ENCODE measurements at places on chromosomes 5 and 9.

- peak; percentile 21 for DNase-seq
Measured at GRCh38 chr9:72305102-72305546, 59.9 kb downstream of the ZFAND5 start.

DNA sequence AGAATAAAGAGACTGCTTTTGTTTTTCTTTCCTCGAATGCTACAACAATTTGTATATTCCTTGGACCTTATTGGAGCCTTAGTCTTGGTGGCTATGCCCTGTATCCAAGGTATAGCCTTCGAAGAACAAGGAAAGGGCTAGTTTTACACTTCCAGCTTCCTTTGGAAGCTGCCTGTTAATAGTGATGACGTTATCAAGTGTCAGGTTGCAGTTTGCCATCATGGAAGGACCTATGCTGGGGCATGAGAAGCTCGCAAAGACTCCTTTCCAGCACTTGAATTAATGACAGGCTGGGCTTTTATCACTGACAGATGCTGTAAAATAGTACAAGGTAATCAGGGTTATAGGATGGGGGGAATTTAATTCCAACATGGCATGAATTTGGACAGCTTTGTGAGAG lies 157.9 kb downstream of the KDM4C start:
- no peak for DNase-seq

DNA sequence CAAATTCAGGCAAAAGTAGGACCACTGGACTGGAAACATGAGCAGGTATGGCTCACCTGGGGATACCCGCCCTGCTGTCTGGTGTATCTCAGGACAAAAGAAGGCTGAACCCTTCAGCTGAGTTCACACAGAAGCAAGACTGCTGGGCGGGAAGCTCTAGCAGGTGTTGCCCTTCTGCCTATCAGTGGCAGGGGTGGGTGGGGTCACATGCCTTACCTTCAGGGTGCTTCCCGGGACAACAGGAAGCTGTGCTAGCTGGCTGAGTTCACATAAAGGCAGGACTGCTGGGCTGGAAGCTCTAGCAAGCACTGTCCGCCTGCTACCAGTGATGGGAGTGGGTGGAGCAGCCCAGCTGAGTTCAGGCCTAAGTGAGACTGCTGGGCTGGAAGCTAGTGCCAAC lies 498.8 kb upstream of the ZNF608 start:
- no peak for DNase-seq

- no peak for DNase-seq
Measured at GRCh38 chr5:98770209-98770910, 3.1 kb upstream of the RGMB start.

DNA sequence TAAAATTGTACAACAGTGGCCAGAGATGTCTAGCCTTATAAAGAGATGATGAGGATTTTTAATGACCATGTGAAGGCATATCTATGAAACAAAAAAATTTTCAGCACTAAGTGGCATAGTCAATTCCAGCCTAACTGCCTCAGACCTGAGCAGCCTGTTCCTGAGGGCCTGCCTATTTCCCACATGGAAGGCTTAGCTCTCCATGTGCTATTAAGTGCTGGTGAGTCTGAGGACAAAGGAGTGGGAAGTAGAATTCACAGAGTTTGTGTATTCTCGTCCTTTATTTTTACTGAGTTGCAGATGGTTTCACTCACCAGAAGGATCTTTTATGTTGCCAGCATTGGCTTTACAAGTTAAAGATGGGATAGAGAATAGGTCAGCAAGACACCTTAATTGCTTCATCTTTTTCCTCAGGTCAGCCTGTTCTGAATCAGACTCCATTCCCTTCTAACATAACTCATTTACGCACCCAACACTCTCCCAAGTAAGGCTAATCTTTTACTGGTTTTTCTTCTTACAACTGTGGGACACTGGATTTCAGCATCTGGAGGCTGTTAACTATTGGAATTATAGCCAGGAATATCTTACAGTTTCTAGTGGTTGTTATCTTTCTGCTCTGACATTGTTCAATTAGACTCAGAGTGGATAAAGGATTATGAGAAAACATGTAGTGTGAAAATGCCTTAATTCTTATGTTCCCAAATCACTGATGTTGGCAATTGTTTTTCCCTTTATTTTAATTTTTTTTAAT lies 76.8 kb downstream of the ISOC1 start:
- DNase-seq = no peak

GRCh38 chr9:135032868-135033460 lies 54.5 kb upstream of the OLFM1 start:
- DNase-seq = no peak

Measured in CD4-positive, alpha-beta T cell (primary cell).